Coronary artery (tissue), 2 donors: ENCODE measurements at places on chromosomes 6 and 20.

DNA sequence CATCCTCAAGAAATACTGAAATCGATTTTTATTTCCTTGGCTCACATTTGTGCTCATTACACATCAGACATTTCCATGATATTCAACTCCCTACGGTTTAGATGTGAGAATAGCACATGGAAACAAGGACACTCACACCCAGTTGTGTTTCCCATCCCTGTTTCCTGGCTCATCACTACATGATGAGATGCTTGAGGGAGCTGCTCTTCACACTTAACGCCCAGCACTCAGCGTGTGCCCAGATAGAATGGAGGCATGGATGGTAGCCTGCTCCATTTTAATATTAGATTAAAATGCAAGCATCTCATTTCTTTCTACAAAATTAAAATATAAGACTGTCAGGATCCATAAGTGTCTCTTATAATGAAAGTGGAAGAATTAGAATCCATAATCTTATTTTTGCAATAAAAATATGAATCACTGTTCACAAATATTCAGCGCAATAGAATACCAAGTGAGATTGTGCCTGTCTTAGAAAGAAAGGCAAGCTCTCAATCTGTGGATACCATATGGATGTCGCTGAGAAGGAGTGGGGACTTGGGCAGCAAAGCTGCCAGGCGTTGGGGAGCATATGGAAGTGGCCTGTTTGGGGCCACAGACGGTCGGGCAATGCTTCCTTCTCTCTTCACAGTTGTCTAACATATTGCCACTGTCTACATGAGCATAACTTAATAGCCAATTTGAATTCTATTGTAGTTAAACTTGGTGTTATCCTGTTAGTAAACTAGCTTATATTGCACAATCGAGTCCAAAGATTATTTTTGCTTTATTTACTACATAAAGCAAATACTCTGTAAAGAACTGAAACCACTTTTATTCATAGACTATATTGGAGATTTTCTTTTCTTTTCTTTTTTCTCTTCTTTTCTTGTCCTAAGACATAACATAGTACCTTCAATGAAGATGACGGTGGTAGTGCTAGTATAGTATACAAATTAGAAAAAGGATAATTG is 206.8 kb upstream of the QKI start:
- no peak for DNase-seq

GRCh38 chr20:51287628-51288413 is 254.7 kb downstream of the NFATC2 start:
- DNase-seq = no peak

DNA sequence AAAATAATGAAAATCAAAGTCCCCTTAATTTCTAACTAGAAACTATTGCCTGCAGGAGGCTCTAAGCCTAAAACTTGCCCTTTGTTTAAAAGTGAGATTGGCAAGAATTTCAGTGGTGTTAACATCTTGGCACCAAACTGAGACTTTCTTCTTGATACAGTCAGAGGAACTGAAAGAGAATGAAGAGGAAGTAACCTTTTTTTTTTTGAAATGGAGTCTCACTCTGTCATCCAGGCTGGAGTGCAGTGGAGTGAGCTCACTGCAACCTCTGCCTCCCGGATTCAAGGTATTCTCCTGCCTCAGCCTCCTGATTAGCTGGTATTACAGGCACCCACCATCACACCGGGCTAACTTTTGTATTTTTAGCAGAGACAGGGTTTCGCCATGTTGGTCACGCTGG is 3.6 kb downstream of the DOP1A start:
- DNase-seq = no peak

DNA sequence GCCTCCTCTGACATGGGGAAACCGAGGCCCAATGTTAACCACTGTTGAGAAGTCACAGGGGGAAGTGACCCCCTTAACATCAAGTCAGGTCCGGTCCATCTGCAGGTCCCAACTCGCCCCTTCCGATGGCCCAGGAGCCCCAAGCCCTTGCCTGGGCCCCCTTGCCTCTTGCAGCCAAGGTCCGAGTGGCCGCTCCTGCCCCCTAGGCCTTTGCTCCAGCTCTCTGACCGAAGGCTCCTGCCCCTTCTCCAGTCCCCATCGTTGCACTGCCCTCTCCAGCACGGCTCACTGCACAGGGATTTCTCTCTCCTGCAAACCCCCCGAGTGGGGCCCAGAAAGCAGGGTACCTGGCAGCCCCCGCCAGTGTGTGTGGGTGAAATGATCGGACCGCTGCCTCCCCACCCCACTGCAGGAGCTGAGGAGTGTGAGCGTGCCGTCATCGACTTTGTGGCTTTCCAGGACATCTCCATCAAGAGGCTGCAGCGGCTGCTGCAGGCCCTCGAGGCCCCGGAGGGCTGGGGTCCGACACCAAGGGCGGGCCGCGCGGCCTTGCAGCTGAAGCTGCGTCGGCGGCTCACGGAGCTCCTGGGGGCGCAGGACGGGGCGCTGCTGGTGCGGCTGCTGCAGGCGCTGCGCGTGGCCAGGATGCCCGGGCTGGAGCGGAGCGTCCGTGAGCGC is 1.6 kb downstream of the TNFRSF6B start:
- no peak for DNase-seq

- DNase-seq = no peak
Measured at GRCh38 chr6:124423621-124424020, 538.6 kb upstream of the RNF217 start.

- DNase-seq = peak; percentile 59
Measured at GRCh38 chr6:39079197-39080125, 30.9 kb downstream of the GLP1R start.

- no peak for DNase-seq
Measured at GRCh38 chr6:33957131-33957891, 153.5 kb upstream of the MLN start.

GRCh38 chr6:105545228-105545920 is 142.5 kb upstream of the PREP start:
- DNase-seq = no peak

DNA sequence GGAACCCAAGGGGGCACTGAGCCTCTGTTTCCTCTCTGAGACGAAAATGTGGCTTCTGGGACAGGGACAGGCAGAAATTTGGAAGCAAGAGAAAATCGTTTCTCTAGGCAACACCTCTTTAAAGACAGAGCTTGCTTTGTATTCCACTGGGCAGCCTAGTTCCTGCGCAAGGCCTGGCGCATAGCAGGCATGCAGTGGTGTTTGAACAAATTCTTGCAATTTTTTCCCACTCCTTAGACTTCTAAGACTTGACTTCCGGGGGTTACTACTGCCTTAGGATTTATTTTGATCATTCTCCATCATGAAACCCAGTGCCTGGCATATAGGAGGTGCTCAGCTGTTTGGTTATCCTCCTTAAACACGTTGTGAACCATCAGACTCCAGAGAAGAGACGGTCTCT is 249.0 kb upstream of the KCNG1 start:
- no peak for DNase-seq

- no peak for DNase-seq
Measured at GRCh38 chr6:134949927-134950326, at the start of gene ALDH8A1. Gene ALDH8A1, minus strand, starts transcription at chr6:134950101. Its CDS starts 48 bp downstream, at chr6:134950053.

DNA sequence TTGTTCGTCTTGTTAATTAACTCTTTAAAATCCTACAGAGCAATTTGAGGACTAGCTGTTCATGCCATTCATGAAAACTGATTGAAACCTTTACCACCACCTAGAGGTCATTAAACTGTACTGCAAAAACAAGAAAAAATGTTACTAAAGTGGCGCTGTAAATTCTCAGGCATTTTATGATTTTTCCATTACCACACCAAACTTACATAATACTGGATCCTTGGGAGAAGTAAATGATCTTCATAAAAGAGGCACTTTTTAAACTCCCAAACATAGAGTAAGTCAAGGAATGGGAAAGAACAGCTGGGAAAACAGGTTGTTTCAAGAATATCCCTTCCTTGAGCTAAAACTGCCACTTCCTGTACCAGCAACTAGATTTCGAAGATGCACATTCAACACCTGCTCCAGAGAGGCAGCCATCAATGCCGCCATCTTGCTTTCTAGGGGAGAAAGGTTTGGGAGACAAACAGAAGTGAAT is 54.3 kb downstream of the MYLIP start:
- no peak for DNase-seq

GRCh38 chr6:54913211-54913610 is 66.6 kb downstream of the FAM83B start:
- DNase-seq = no peak
